Activated naive CD4-positive, alpha-beta T cell treated with anti-CD3 and anti-CD28 coated beads, Interleukin-2, amount 50 U/mL, for 16 hours (primary cell): ENCODE measurements at places on chromosomes 11 and 22.

- peak; percentile 26 for DNase-seq
Observed at GRCh38 chr22:22770280-22770871, 117.2 kb upstream of the IGLL5 start.

DNA sequence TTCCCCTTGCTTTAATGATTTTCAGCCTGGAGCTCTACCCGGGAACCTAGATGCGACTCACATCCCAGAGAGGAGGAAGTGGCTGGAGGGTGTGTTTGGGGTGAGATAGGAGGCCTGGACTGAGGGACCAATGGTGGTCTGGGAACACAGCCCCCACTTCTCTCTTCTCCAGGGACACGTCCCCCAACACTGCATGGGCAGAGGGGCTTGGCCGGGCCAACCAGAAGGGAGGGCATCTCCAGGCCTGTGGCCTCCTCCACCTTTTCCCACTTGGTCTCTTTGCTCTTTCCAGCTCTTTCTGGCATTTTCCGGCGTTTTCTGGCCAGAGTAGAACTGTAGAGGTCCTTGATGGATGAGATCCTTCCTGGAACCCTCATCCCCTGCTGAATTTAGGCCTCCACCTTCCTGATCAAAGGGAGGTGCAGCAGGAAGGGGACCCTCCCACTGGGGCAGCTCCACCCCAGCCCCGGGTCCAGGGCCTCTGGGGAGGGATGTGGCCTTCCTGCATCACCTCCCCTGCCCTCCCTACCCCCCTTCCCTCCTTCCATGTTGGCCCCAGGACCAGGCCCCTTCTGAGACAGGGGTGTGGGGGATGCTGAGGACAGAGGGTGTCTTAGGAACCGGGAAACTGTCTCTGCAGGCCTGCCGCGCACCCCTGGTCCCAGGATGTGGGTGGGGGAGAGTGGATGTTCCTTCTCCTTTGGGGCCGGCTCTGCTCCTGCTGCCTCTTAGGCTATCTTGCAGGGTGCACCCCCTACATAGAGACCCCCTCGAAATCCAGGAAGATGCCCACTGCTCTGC, 24.4 kb downstream of the MRGPRG start:
- no peak for DNase-seq

DNA sequence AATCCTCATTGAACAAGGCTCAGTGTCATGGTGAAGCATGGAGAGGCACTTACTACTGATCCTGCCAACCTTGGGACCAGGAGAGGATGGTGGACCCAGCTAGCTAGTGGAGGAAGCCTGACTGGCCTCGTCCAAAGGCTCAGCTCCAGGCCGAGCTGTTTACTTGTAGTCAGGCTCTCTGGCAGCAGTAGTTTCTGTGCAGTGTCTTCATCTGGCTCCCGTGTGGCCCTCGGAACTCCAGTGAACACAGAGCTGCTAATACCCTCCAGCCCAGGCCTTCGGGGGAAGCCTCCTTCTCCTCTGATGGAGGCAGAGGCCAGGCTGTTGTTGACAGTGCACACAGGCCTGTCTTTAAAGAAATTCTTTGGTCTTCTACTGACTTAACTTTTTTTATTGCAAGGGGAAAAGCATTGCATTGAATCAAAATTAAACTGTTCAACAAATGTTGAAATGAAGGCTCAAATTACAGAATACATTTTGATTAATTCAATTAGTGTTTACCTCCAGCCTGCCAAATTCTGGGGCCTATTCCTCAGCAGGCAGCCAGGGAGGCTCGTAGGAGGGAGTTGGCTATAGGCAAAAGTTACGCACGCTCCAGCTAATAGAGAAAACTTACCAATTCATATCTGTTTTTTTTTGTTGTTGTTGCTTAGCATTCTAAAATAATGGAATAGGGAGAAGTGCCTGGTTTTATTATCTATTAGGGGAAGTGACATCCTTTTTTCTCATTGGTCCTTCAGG, 18.8 kb downstream of the PPFIBP2 start:
- DNase-seq = no peak

DNA sequence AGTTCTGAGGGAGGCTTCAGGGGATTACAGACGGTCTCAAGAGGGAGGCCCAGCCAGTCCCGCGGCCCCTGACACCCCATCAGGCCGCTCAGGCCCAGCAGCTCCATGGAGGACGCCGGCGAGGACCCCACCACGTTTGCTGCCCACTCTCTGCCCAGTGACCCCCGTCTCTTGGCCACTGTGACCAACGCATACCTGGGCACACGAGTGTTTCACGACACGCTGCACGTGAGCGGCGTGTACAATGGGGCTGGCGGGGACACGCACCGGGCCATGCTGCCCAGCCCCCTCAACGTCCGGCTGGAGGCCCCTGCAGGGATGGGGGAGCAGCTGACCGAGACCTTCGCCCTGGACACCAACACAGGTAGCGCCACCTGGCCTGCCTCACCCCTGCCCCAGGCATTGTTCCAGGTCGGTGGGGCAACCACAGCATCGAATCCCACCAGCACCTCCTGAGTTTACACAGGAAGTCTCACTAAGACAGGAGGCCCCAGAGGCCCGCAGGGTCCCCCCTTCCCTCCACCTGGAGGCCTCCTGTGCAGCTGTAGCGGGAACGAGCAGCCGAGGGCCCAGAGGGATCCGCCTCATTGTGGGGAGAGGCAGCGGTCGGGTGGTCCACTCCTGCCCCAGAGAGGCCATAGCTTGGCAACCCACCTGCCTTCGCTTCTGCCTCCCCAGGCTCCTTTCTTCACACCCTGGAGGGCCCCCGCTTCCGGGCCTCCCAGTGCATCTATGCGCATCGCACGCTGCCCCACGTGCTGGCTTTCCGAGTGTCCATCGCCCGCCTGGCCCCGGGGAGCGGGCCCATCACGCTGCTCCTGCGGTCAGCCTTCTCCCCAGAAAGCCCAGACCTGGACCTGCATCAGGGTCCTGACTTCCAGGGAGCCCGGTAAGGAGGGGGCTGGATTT, 1.0 kb downstream of the PGGHG start:
- no peak for DNase-seq

DNA sequence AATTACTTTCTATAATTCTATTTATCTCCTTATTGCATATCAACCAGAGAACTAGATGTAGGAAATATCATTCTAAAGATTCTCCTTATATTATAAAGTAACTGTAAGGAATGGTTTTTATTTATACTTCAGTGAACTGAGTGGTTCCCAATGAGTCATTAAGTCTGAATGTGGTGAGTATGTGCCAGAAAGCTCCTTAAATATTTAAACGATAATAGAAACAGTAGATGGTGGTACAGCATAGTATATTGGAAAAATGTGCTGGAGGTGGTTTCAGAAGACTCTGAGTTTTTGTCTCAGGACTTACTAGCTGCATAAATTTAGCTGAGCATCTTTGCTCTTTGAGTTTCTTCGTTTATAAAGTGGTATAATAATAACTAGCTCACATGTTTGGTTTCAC, 653.5 kb downstream of the FAM181B start:
- DNase-seq = no peak

DNA sequence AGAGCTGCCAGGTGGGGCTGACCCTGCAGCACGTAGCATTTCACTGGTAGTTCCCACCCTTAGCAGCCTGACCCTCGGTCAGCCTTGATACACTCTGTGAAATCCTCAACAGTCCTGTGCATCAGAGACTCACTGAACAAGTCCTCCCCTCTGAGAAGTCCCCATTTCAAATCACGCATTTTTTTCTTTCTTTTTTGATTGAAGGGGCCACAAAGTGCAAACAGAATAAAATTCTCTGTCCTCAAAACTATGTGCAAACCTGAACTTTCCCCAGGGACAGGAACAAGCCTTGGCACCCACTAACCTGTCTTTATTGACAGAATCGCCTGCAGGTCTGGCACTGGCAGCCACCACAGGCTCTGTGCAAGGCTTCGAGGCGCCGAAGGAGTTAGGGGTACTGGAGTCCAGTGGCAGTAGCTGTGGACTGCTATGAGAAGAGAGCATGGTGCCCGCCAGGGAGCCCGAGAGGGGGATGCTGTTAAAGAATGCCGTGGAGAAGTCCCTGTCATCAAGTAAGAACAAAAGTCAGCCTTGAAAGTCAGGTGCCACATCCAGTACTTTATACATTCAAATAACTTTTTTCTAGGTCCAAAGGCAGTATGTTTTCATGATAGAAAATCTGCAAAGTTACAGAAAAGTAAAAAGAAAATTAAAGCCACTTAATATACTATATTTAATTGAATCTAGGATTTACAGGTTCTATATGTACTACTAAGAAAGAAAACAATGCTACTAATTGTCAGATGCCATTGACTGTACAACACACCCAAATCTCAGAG, 53.8 kb downstream of the HIRA start:
- no peak for DNase-seq
